H4 (cell line): ENCODE measurements at places on chromosomes 1 and 21. TPM values are rescaled to one million over a fixed set of nuclear protein-coding genes. Genes with fewer than 3 reads are reported as not detected.

NCF2 gene
- 4.1 and 10.2 TPM in 2 replicates for total RNA-seq

FAM151A gene
- not detected in 2 replicates for total RNA-seq

MCOLN3 gene
- total RNA-seq: 0.72 and 1.4 TPM in 2 replicates

GRCh38 chr1:27403065-27403726 is 10.8 kb downstream of the GPR3 start:
- DNase-seq: no peak

- no peak for DNase-seq
These were observed 121.5 kb downstream of the CAMTA1 start for GRCh38 chr1:6906783-6907182.

DNA sequence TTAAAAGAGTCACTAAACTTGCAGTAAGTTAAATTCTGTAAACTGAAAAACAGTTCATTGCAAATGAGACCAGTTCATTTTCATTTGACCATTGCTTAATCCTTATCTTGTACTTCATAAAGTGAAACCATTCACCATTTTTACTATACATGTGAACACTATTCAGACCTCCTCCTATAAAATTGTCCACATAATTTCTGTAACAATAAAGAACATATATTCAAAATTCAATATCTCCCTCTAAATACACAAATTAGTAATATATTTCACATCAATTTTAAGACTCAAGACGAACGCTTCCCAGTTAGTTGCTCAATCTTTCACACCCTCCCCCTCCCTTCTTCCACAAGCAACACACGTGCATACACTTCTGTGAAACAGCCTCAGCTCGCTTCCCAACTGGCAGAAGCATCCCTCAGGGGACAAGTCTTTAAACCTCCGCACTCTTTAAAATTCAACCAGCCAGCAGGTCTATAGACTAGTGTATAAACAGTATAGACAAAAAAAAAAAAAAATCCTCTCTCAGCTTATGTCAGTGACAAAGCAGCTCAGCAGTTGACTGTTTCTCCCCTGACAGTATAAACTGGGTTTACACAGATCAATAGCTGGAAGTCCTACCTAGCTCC is 99.6 kb downstream of the DENND1B start:
- DNase-seq: no peak

DNA sequence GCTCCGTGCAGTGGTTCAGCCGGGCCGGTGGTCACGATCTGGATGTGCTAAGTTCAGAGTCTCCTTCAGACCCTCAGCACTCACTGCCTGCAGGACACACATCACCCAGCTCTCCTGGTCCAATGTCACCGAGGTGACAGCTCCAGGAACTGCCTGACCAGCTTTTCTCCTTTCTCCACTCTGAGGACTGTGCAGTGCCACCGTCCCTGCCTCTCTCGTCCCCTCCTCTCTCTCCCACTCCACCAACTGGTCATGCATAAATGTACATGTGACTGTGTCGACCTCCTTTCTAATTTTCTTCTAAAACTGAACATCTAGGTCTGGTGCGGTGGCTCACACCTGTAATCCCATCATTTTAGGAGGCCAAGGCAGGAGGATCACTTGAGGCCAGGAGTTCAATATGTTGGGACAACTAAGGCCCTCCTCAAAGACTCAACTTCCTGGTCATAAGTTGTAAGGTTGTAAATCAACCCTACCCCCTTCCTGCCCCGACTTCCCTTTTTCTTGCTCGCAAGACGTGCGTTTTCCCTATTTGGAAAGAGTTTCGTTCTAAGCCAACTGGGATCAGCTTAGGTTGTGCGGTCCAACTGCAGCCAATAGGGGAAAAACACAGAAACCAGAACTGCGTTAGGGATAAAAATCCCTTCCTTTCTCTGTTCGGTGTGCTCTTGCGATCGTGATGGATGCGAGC is 53.1 kb downstream of the MEGF6 start:
- DNase-seq: no peak

DNA sequence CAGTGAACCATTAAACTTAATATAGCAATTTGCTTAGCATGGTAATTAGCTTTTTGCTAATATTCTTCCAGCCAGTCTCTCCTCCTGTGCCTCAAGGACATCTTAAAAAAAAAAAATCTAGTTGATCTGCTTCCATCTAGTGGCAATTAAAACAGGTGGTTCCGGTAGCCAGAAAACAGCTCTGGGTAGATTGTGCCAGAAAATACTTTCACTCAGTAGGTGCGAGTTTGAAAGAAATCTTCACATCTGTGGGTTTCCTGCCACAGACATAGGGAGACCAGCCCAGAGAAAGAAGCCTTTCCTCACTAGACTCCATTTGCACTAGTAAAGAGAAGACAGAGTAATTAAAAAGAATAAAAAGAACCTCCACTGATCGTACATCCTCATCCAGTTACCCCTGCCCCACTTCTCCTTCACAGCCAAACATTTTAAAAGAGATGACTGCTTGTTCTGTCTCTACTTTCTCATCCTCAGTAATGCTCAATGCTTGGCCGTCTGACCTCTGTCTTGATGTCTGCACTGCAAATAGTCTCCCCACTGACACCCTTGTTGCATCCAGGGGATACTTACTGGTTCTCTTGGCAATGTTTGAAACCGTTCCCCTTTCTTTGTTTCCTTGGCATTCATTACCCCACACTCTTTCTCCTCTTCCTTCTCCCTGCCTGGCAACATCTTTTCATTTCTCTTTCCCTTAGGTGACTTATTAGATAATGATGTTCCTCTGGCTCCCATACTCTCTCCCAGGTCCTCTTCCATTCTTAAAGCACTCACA is 16.9 kb downstream of the SELL start:
- no peak for DNase-seq

- no peak for DNase-seq
These were observed 491.2 kb upstream of the USP24 start for GRCh38 chr1:55706397-55706796.

DNA sequence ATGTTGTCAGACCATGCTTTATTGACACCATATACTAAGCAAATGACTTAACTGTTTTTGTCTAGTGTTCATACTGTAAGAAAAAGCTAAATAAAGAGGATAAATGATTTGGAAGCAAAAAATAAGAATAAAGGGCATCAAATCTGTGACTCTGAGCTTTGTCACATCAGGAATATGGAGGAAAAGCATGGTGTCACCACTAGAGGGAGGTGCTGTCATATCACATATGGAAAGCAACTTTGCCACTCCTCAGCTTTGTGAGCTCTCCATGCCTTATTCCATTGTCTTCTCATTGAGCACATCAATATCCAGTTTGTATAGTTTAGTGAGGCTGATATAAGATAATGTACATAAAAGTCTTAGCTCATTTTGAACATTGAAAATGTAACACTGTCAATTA is 20.8 kb upstream of the GBP1 start:
- peak; percentile 44 for DNase-seq

- DNase-seq: no peak
These were observed 302.4 kb upstream of the TMPRSS15 start for GRCh38 chr21:18705971-18706370.

DNA sequence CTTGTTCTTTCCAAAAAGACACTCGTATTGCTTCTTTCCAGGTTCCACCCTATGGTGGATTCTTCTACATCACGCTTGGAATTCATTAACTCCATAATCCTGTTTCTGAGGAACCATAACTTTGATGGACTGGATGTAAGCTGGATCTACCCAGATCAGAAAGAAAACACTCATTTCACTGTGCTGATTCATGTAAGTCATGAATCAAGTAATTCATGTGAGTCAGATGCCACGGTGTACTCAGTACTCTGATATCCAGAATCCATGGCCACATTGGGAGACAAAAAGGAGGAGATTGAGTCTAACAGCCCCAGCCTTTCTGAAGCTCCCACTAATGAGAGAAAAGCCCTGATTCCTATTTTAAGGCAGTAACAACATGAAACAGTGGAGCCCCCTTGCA is 7.4 kb downstream of the CHI3L2 start:
- no peak for DNase-seq

GRCh38 chr1:24018611-24019580 is 38.8 kb upstream of the SRSF10 start:
- DNase-seq: peak; percentile 98

DNA sequence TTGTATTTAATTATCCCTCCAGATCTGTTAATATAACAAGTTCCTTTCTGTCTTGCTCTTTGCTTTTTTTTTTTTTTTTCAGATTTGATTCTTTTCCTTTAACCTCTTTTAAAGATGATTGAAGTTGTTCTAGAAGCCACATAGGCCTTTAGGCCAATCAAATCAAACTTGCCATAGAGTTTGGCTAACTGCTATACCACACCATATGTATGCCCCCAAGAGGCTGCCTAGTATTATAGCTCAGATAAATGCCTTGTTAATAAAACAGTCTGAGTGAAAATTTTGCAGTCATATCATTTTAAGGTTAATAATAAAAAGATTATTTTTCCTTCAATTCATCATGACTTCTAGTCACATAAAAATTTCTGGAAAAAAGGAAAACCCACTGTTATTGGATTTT is 696.0 kb upstream of the CHRM3 start:
- peak; percentile 37 for DNase-seq

DNA sequence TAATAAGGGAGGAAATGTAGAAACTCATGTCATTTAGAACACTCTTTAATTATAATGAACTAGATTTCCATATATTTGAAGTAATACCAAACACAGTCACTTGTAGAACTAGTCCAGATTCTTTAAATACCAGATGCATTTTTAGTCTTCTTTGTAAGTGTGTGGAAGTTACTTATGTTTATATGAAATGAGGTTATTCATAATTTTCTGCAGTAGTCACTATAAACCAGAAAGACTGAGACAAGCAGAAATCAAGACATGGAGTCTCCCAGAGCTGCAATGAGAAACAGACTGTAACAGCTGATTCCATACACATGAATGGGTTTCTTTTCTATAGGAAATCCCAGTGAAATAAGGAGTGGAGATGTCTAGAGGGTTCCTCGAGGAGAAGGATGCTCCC is 216.6 kb upstream of the ZP4 start:
- no peak for DNase-seq
